ENCODE measurements at places on chromosomes 5 and 9.

- DNase-seq = no peak
These were observed 134.2 kb downstream of the KCNIP1 start for GRCh38 chr5:170638051-170638450.

DNA sequence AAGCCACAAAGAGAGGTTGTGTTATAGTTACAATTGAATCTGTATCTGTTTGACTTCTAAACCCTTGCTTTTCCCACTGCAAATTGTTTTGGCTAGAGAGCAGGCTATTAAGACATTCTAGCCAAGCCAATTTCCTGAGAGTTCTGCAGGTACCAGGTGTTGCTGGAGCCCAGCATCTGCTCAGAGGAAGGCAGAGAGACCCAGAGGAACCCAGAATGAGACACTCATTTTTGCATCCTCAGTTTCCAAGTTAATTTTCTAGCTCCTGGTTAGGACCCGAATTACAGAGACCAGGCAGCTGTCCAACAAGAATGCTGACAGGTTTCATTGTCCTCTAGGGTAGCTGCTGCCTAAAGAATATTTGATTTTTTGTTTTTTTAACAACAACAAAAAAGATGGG lies 266.2 kb downstream of the TRIM32 start:
- no peak for DNase-seq

GRCh38 chr9:18143073-18143745 lies 330.7 kb upstream of the ADAMTSL1 start:
- DNase-seq = no peak

- no peak for DNase-seq
These were observed 147.9 kb downstream of the C5orf15 start for GRCh38 chr5:133820507-133820906.

- no peak for DNase-seq
These were observed 27.7 kb downstream of the NSG2 start for GRCh38 chr5:174073122-174073660.

DNA sequence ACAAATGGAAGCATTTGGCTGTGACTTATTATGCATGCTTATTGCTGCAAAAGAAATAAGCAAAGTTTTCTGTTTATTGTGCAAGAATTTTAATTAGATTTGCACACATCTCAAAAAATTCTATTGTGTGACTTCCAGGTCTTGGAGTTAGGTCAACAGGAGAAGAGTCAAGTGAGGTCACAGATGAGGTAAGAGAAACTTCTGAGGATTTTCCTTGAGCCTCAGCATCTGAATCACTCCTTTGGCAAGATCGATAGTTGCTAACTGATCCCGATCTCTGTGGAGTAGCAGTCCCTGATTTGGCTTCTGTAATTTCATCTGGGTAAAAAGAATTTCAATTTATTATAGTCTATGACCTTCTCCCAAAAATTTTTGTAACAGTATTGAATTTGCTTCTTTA lies 6.9 kb upstream of the TTC33 start:
- no peak for DNase-seq

- DNase-seq = no peak
These were observed 334.8 kb downstream of the DRD1 start for GRCh38 chr5:175109058-175109755.

- DNase-seq = no peak
These were observed 120.7 kb upstream of the LPAR1 start for GRCh38 chr9:111158999-111159398.

GRCh38 chr5:127924606-127925005 lies 159.0 kb upstream of the SLC12A2 start:
- DNase-seq = no peak

GRCh38 chr5:137572042-137572695 lies 73.0 kb upstream of the SPOCK1 start:
- no peak for DNase-seq

- DNase-seq = peak; percentile 66
These were observed 99.8 kb downstream of the TAF11L14 start for GRCh38 chr5:17734011-17734410.

DNA sequence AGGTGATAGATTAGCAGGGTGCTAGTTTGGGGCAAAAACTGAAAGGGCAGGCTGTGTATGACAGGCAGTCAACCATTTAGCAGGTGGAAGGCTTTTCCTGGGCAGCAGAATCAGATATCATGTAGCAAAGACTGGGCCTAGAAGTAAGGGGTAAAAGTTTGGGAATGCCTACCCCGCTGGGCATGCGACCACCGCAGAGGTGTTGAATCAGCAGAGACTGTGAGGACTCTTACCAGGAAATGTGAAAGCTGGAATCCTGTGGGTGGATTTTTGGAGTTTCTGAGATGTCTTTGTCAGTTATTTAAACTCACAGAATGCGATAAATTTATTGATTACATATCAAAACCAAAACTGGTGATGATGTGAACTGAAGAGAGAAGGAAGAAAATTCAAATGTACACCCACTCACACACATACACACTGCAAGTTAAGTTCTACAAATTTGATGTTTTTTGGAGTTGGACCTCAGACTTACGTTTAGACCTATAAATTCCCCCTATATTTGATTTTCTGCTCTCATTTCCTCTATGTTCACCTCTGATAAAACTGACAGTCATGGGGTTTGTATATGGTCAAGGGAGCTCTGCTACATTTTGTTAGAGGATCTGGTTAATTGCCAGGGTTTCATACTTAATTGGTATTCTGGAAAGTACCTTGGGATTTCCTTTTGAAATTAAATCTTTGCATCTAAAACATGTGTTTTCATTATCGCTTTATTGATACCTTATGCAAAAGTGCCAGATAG lies 333.6 kb downstream of the CSNK1G3 start:
- no peak for DNase-seq

DNA sequence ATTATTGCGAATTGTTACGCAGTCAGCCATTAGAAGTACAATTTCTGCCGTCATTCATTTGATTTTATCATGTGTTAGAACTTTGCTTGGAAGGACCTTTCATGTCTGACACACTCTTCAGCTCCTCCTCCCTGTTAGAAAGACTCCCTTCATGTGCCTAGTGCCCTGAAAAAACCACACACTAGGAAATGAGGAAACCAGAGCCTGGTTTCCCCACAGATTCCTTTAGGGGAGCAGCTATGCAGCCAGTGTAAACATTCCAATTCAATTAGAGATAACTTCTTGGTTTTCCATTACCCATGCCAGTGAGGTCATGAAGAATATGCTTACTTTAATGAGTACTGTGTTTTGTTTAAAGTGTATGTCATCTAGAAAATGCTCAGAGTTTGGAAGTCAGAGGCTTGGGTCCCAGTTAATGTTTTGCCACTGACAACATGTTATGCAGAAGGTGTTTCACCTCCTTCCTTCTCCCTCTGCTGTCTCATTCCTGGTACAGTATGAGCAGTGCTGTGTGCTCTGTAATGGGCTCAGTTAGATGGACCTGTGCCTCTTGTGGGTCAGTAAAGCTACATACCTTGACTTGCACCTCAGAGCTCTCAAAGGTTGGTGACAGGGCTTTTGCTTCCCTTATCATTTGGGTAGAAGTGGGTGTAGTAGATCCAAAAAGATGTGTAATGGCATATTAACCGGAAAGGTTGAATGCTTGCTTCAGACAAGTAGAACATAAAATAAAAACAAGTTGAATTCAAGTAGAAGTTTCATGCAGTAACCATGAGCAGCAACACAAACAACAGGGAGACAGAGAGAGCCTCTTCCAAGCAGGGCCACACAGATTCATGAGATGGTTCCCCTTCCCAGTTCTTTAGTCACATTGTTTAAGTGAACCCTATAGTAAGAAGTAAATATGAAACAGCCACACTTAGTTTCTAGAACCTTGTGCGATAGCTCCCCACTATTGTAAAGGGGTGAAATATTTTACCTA lies 52.6 kb upstream of the TNFAIP8 start:
- no peak for DNase-seq

DNA sequence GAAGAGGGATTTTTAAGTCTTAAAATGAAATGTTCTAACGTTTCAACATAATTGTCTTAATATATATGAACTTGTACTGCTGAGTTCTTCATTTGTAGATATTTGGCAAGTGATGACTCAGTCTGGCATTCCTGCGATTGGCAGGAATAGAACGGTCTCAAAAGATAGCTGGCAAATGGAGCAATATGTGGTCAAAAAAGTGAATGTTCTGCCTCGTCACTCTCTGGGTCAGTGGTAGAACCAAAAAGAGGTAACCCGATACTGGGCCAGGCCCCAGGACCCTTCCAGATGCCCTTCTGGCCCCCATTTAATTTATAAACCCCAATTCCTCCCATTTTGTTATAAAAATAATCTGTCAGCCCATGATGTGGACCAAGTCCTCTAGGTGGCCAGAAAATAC lies 39.2 kb downstream of the ZNF366 start:
- peak; percentile 12 for DNase-seq

DNA sequence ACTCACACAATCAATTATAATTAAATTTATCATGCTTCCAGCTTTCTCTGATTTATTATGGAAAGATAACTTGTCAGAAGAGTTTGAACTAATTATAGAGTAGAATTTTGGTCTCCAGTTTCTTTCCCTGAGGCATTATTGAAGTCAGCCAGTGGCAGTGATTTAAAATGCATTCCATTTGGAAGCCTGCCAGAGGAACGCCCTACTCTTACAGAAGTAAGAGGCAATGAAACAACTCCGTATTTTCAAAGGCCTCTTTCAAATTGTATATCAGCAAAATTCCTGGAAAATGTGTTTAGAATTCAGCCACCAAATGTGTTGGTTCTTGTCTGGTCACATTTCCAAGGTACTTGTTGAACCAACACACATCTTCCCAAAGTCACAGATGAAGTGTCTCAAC lies 640.9 kb downstream of the SEMA5A start:
- DNase-seq = no peak

- no peak for DNase-seq
These were observed 62.3 kb downstream of the RAPGEF1 start for GRCh38 chr9:131677444-131678180.

DNA sequence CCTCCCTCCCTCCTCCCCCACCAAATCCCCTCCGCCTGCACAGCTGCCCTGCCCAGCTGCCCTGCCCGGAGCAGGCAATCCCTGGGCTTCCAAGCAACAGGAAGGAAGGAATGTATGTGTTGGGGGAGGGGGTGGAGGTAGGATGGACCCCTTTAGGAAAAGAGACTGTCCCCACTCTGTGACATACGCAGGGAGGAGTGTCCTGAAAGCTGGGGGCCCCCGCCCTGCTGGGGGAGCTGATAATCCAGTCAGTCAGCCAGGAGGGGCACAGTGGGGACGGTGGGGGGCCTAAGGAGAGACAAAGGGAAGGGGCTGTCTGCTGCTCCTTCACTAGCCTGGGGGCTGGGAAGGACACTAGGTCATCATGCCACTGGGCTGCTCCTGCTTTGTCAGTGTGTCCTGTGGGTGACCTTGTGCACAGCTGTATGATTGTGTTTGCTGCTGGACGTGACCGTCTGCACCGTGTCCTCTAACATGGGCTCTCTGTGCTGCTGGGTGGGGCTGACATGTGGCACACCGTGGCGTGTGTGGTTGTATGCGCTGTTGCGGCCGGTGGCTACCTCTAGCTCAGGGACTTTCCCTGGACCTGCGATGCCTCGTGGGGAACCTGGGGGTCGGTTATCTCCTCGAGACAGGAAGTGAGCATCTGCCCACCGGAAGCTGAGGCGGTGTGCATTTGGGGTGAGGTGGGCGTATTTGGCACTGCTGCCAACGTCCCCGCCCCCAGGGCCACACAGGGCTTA lies 3.0 kb downstream of the N4BP3 start:
- DNase-seq = no peak

GRCh38 chr9:136351252-136351800 lies 12.2 kb downstream of the DNLZ start:
- no peak for DNase-seq

- no peak for DNase-seq
These were observed 67.3 kb upstream of the RXRA start for GRCh38 chr9:134258828-134259546.

GRCh38 chr5:17713301-17713700 lies 79.0 kb downstream of the TAF11L14 start:
- no peak for DNase-seq

DNA sequence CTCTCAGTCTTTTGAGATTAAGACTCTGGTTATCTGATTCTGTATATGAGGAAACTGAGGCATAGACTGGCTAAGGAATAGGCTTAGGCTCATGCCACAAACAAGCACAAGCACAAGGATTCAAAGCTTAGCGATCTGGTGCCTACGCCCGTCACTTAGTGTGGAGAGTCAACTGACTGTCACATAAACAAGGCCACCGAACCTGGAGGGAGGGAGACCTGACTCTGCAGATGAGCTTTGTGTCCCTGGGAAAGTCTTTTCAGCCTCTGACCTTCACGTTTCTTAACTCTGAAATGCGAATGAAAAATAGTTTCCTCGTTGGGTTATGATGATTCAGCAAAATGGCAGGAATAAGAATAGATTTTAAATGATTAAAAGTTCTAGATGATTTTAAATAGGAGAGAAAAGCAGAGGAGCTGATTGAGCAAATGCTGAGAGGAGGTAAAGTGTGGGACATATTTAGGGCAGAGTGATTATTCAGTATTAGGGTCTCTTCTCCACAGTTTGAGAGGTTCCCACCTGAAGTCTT lies 135.4 kb downstream of the GRIA1 start:
- DNase-seq = no peak

- no peak for DNase-seq
These were observed 255.0 kb upstream of the IRX2 start for GRCh38 chr5:3006526-3006925.

All from NCI-H446 (cell line).